Heart right ventricle (tissue), 16 donors: ENCODE measurements at places on chromosomes 7 and 10. TPM values are rescaled to one million over a fixed set of nuclear protein-coding genes. Genes with fewer than 3 reads are reported as not detected.

DNA sequence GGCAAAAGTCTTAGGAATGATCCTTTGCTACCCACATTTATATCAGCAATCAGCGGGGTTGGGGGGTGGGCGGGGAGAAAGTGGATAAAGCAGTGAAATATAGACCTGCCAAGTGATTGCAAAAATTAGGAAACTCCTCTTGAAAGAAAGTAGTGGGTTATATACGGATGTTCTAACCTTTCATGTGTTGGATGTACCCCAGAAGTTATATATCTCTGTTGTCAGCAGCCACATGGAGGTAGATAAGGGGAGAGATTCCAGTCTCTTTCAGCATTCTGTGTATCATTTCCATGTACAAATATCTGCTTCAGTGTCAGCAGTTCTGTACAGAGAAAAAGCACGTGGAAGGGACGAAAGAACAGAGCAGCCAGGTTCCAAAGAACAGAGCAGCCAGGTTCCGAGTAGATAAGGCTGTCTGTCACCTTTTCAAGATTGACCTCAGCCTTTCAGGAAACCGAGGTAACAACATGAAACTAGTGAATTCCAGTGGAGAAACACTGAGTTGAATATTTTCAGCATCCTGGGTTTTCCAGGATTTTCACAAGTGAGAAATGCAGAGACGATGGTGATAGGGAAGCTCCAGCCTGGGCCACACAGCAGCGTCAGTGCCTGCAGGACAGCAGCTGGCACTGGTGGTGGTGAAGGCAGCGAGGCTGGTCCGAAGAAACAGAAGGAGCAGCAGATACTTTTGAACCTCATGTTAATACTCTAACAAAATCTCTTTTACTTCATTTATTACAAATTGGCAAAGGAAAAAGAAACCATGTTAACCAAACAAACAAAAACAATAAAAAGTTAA, 212.3 kb downstream of the C7orf25 start:
- DNase-seq: no peak
- no peaks in the 10 kb centered on the region for H3K27me3 ChIP-seq
- no peak overlapping the region for H3K4me3 ChIP-seq
- H3K4me1 ChIP-seq: peaks cover 23% of the 10 kb centered on the region

DNA sequence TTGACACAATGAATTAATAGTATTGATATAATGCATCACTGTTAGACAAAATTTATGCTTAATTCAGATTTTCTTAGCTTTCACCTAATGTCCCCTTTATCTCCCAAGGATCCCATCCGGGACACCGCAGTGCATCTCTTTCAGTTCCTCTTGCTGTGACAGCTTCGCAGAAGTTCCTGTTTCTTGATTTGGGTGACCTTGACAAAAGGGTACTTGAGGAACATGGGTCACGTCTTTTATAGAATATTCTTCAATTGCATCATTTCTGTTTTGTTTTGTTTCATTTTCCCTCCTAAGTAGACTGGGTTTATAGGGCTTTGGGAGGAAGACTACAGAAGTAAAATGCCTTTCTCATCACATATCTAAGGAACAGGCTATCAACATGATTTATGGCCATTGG, 453.2 kb downstream of the DPP6 start:
- H3K27ac ChIP-seq: no peak overlapping the region
- no peaks in the 10 kb centered on the region for H3K27me3 ChIP-seq
- H3K4me3 ChIP-seq: no peak overlapping the region
- H3K36me3 ChIP-seq: no peaks in the 10 kb centered on the region
- no peaks in the 10 kb centered on the region for H3K4me1 ChIP-seq

DNA sequence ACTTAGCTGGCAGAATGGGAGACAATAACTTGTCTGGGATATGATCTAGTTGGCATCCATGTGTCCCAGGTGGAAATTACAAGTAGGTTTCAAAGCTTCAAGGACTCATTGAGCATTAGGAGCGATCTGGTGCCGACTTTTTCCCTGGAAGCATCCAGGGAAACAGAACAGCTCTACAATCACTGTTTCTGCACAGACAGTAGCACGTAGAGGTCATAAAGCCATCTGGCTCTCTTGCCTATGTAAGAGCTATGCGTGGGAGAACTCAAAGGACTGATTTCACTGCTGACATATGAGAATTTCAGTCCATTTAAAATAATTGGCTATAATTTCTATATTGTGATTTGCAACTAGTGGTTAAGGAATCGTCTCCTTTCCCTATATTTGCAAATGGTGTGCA, 791.7 kb downstream of the REEP3 start:
- H3K36me3 ChIP-seq: no peaks in the 10 kb centered on the region
- no peak overlapping the region for H3K27ac ChIP-seq
- DNase-seq: no peak
- no peaks in the 10 kb centered on the region for H3K27me3 ChIP-seq

DNA sequence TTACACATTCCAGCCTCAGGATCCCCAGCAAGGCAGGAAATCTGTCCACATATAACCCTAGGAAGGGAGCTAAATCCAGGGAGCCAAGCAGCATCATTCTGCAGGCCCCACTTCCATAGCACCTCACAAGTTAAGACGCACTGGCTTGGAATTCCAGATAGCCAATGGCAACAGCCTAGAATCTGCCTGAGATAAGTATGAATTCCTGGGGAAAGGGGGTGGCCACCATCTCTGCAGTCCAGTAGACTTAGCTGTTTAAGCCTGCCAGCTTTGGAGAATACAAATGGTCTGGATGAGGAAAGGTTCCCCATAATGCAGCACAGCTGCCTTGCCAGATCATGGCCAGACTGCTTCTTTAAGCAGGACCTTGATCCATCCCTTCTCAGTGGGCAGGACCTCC, 179.4 kb upstream of the PRSS1 start:
- peaks cover 26% of the 10 kb centered on the region for H3K27me3 ChIP-seq
- no peak for DNase-seq
- H3K27ac ChIP-seq: no peak overlapping the region
- no peaks in the 10 kb centered on the region for H3K4me1 ChIP-seq
- no peaks in the 10 kb centered on the region for H3K36me3 ChIP-seq

GRCh38 chr7:51158211-51158610, 158.4 kb downstream of the COBL start:
- no peak overlapping the region for H3K4me3 ChIP-seq
- H3K4me1 ChIP-seq: no peaks in the 10 kb centered on the region
- H3K36me3 ChIP-seq: no peaks in the 10 kb centered on the region
- DNase-seq: no peak
- no peak overlapping the region for H3K27ac ChIP-seq

DNA sequence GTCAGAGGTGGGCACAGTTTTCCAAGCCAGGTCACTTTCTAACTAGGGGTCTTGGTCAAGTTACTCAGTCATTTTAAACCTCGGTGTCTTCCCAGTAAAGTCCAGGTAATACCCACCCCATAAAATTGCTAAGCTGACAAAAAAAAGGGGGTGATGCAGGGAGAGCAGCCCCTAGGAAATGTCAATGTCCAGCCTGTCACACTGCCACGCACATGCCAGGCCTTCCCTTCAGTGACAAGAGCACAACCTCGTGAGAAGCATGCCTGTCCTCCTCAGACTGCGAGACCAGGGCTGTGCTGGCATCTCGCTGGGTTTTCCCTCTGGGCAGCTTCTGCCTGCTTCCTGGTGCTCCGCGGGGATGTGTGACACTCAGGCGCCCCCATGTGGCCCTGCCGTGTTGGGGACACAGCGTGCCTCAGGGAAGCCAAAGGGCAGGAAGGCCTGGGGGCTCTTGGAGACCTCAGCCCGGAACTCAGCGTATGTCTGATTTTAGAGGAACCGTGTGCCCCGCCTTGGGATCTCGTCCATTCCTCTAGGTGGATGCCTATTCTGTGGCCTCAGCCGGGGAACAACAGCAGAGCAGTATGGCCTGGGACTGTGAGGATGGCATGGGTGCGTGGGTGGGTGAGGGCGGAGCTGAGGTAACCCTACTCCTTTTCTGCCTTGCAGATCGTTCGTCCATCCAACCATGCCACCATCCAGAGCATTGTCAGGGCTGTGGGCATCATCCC, 10.2 kb upstream of the GDF2 start:
- H3K27ac ChIP-seq: no peak overlapping the region
- peak; percentile 82 for DNase-seq
- H3K4me1 ChIP-seq: peaks cover 13% of the 10 kb centered on the region
- no peaks in the 10 kb centered on the region for H3K36me3 ChIP-seq
- no peak overlapping the region for H3K4me3 ChIP-seq
- peaks cover 20% of the 10 kb centered on the region for H3K27me3 ChIP-seq

- DNase-seq: no peak
- H3K36me3 ChIP-seq: no peaks in the 10 kb centered on the region
These were observed 265.1 kb downstream of the CCSER2 start for GRCh38 chr10:84593506-84593905.

GRCh38 chr7:27161214-27161720, 4.1 kb downstream of the HOXA9 start:
- peak overlapping the region; percentile 68 for H3K4me3 ChIP-seq
- H3K4me1 ChIP-seq: peaks cover 77% of the 10 kb centered on the region
- peaks cover 74% of the 10 kb centered on the region for H3K27me3 ChIP-seq
- DNase-seq: no peak
- no peaks in the 10 kb centered on the region for H3K36me3 ChIP-seq
- no peak overlapping the region for H3K27ac ChIP-seq

DNA sequence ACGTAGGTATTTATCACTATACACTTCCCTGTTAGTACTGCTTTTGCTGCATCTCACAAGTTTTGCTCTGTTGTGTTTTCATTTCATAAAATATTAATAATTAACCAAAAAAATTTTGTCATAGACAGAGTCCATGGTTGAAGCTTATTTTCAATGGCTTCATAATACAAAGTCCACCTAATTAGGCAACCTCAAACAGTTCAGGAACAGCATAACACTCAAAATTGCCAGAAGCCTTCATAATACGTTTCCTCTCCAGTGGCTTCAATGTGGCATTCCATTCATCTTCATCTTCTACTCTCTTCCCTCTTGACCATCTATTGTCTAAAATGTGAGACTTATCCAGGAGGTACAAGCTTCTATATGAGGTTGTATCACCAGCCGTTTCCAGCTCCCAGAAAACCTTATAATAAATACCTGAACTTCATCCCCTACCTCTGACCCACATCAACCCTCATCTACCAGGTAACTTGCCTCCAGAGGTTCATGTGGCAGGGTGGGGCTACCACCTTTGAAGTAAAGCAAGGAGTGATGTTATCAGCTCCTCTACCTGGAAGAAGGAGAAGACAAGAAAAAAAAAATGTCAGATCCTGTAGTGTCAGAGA, 337.3 kb downstream of the MALRD1 start:
- H3K4me1 ChIP-seq: no peaks in the 10 kb centered on the region
- H3K27ac ChIP-seq: no peak overlapping the region
- no peak for DNase-seq
- H3K4me3 ChIP-seq: no peak overlapping the region
- no peaks in the 10 kb centered on the region for H3K36me3 ChIP-seq

GRCh38 chr10:600876-601659, 88.4 kb downstream of the DIP2C start:
- DNase-seq: no peak
- H3K4me1 ChIP-seq: peaks cover 17% of the 10 kb centered on the region
- H3K27ac ChIP-seq: no peak overlapping the region
- H3K36me3 ChIP-seq: no peaks in the 10 kb centered on the region
- no peaks in the 10 kb centered on the region for H3K27me3 ChIP-seq
- no peak overlapping the region for H3K4me3 ChIP-seq

DNA sequence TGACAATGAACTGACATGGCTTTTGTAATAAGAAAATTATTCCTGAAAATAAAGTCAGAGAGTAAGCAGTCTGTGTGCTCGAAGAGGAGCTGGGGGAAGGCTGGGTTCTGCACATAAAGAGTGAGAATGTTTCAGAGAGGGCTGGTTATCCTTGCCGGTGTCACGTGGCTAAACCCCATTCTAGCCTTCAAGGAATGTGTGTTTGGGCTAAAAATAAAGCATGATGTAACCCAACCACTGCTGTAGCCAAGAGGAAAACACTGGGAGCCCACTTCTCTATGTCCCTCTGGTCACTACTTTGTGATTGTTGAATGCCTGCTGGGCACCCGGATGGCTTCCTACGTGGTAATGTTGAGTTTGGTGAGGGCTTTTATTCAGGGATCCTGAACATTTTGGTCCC, 23.5 kb downstream of the WDFY4 start:
- H3K27ac ChIP-seq: no peak overlapping the region
- peak; percentile 54 for DNase-seq
- no peaks in the 10 kb centered on the region for H3K27me3 ChIP-seq

- no peak overlapping the region for H3K27ac ChIP-seq
- H3K36me3 ChIP-seq: no peaks in the 10 kb centered on the region
These were observed 1.4 kb downstream of the ETV1 start for GRCh38 chr7:13988065-13988464.

- no peaks in the 10 kb centered on the region for H3K4me1 ChIP-seq
- H3K27ac ChIP-seq: no peak overlapping the region
- no peak for DNase-seq
- H3K4me3 ChIP-seq: no peak overlapping the region
- H3K27me3 ChIP-seq: peaks cover 4% of the 10 kb centered on the region
These were observed 52.3 kb upstream of the KDM7A start for GRCh38 chr7:140229101-140229525.

DNA sequence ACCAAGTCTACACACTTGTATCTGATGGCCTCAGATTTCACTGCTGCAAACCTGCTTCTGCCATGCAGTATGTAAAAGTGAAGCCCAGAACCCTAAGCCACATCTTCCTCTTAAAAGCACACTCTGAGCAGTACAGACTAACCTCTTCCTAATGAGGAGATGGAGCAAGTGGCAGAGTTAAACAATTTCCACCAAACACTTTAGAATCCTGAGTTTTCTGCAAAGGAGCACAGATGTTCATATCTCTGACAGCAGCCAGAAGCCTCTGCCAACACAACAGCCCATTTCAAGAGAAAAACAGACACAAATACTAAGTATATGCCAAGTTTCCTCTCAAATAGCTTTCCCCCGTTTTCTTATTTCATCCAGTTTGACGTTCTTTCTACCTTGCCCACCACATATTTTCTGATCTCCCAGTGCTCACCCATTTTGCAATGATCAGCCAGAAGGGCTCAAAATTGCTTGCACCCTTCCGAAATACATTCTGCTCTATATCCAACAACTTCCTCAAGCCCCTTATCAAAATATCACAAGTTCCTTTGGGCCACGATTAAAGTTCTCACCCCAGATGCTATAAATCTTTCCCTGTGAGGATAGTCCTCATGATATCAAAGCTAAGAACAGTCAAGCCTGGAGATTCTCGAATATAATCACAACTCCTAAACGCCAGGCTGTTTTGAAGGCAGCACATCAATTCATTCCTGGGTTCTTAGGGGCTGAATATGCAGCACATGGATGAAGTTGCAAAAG, 27.5 kb downstream of the ELMO1 start:
- no peak for DNase-seq
- H3K27ac ChIP-seq: no peak overlapping the region
- no peaks in the 10 kb centered on the region for H3K27me3 ChIP-seq
- H3K4me1 ChIP-seq: peaks cover 32% of the 10 kb centered on the region
- H3K36me3 ChIP-seq: no peaks in the 10 kb centered on the region

- H3K4me3 ChIP-seq: no peak overlapping the region
- H3K36me3 ChIP-seq: no peaks in the 10 kb centered on the region
- no peaks in the 10 kb centered on the region for H3K27me3 ChIP-seq
- DNase-seq: no peak
- no peak overlapping the region for H3K27ac ChIP-seq
These were observed 24.8 kb downstream of the OR9A2 start for GRCh38 chr7:143002106-143002505.

- H3K4me1 ChIP-seq: peaks cover 14% of the 10 kb centered on the region
- no peaks in the 10 kb centered on the region for H3K36me3 ChIP-seq
- no peaks in the 10 kb centered on the region for H3K27me3 ChIP-seq
- no peak for DNase-seq
- H3K4me3 ChIP-seq: no peak overlapping the region
These were observed 60.6 kb upstream of the AKR1C1 start for GRCh38 chr10:4902571-4903011.

OR2A25 gene
- not detected for polyA plus RNA-seq

NODAL gene
- polyA plus RNA-seq: not detected

NCF1 gene
- 2.3 TPM for polyA plus RNA-seq

ZNF488 gene
- 0.06 TPM for polyA plus RNA-seq

ATRNL1 gene
- 0.07 TPM for polyA plus RNA-seq

CPN1 gene
- polyA plus RNA-seq: not detected

NEUROG3 gene
- not detected for polyA plus RNA-seq

PNLIPRP1 gene
- polyA plus RNA-seq: 0.16 TPM
